ENCODE measurements at places on chromosomes 6 and 20.

DNA sequence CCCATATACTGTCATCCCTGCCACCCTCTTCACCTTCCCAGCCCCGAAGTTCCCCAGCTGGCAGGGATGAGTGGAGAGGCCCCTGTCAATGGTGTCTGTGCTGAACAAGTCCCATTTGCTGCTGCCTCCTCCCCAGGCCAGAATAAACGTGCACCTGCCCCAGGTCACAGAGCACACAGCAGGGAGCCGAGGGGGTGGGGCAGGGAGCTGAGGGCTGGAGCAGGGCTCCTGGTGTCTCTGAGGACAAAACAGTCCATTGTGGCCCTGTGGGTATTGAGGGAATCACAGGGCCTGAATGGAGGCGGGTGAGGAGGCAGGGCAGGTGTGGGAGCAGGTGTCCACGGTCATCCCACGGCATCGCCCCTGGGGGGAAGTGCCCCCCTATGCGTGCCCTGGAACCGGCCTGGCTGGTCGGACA, 55.8 kb downstream of the SNAI1 start:
- DNase-seq: no peak

- DNase-seq: no peak
These were observed 177.9 kb downstream of the COL9A1 start for GRCh38 chr6:70124882-70125545.

DNA sequence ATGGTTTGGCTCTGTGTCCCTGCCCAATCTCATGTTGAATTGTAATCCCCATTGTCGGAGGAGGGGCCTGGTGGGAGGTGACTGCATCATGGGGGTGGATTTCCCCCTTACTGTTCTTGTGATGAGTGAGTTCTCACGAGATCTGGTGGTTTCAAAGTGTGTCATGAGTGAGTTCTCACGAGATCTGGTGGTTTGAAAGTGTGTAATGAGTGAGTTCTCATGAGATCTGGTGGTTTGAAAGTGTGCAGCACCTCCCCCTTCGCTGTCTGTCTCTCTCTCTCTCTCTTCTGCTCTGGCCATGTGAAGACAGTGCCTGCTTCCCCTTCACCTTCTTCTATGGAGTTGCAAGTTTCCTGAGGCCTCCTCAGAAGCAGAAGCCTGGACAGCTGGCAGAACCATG, 87.6 kb downstream of the MYLK4 start:
- DNase-seq: no peak

- no peak for DNase-seq
These were observed 525.8 kb upstream of the POU3F2 start for GRCh38 chr6:98308564-98308963.

GRCh38 chr6:155264693-155265320, 994 bp downstream of the CLDN20 start:
- no peak for DNase-seq

- DNase-seq: no peak
These were observed 321.2 kb downstream of the GJA1 start for GRCh38 chr6:121756666-121757065.

DNA sequence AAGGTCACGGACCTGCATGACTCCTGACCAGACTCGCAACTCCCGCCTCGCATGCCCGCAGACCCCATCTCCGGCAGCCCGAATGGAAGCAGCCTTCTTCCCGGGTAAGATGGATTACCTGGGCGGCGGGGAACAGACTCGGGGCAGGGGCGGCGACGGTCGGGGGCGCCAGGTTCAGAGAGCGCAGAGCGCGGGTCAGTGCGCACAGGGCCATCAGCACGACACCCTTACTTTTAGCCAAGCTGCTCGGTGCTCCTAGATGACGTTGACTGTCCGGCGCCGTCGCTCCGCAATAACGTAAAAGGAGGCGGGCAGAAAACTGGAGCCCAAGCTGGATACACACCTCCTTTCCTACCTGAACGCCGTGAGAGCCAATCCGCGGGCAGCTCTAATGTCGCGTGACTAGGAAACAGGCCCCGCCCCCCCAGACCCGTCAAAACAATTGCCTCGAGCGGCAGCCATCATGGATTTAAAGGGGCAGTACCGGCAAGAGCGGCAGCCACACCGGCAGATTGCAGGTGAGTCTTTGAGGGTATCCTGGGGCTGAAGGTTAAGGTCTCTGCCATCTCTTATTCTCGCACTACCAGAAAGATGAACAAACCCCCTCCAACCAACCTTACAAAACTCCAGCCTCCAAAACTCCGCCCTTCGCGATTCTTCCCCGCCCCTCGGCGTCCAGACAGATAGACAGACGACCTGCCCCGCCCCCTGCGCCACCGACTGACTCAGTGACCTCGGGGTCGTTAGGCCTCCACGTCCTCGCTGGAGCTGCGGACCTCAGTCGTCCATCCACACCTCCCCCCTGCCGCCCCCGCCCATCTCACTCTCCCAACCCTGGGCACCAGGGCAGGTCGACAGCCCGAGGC, at the start of the genes KLC4 and MRPL2:
KLC4 (plus strand) TSS at position 464 of the 866 bp plus-strand sequence. CDS start 1,705 bp downstream, outside the sequence.
MRPL2 (minus strand) TSS at position 267 of the 866 bp plus-strand sequence; CDS start at position 214, 53 bp downstream.
- DNase-seq: peak; percentile 94

- no peak for DNase-seq
These were observed 126.8 kb upstream of the THBS2 start for GRCh38 chr6:169380493-169380892.

GRCh38 chr6:20559924-20560551, 25.8 kb downstream of the CDKAL1 start:
- DNase-seq: no peak

- DNase-seq: no peak
These were observed 33.2 kb upstream of the OCSTAMP start for GRCh38 chr20:46583411-46584214.

DNA sequence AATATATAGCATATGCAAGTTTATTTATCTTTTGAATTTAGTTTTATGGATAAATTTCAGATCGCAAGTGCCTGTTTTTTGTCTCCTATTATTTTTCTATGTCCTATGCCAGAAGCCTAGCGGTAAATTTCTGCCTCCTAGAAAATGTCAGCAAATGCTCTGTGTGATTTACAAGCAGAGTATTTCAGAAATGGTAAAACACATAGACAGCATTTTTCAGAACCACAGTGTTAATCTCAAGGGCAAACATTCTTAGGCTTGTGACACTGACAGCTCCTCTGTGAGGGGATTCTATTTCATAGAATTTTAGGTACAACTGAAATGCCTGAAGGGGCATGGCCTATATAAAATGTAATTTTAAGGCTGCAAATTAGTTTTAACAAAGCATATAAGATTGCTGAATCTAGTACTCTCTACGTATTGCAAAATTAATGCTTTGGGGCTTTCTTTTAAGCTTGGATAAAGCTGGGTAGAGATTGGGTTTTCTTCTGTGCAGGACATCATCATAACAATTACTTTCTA, 89.9 kb upstream of the PTCHD4 start:
- DNase-seq: no peak

DNA sequence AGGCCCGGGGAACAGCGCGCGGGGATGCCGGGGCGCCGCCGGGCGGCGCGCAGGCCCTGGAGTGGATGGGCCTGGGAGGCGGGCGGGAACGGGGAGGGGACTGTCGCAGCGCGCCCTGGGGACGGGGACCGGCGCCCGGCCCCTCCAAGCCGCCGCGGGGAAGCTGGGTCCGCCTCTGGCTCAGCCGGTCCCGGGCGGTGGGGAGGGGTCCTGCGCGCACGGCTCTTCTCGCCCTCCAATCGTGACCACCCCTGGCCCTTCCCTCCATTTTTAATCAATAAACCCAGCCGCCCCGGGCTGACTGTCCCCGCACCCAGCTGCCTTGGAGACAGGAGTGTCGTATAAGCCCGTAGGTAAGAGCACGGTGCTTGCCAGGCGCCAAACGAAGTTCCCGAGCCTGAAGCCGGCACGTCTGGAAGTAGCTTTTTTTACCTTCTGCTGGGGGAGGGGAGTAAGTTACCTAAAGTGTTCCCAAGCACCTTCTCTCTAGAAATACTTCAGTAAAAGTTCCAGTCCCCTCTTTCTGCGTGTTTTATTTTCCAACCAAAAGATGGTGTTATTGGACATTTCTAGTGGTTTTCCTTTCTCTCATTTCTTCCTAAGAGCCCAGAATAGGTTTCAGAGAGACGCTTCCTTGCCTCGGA, 780 bp upstream of the TAF4 start:
- DNase-seq: peak; percentile 24

DNA sequence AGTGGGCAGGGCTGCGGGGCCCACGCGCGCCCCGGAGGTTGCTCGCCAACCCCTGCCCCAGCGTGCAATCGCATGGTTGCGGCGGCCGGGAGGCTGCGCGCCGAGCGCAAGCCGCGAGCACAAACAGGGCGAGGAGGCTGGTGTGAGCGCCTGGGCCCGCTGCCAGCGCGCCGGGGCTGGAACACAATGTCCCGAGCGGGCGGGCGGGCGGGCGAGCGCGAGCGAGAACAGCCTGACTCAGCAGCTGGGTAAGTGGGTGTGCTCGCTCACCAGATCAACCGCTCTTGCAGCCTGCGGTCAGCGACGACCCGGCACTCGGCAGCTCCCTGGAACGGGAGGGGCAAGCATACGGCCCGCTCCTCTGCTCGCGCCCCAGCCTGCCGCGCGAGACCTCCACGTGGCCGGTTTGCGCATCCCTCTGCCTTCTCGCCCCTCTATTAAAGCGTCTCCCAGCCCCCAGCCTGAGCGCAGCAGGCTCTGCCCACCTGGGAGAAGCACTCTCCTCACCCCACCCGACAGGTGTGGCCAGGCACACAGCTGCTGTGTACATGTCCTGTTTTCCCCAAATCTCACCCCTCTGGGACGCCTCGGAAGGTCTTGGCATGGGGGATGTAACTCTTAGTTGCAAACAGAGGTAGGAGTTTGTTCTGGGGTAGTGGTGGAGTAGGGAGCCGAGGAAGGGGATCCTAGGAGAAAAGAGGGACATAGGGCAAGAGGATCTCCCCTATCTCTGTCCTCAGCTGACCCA, 8.7 kb upstream of the ARMC12 start:
- peak; percentile 77 for DNase-seq

DNA sequence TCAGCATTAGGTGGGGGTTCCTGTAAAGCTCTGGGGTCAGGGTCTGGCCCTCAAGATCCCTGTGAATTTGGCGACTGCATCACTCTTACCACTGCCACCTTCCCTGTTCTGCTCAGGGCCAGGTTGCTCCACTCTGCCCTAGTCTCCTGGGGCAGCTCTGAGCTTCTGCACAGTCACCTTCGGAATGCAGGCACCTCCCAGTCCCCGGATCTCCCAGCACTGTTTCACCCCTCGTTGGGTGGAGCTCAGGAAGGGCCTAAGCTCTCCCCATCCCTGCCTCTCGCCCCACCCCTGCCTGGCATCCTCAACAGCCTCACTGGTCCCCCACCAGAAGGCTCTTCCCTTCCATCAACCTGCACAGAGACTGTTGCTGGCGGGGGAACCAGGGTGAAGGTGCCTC, 46.2 kb downstream of the YTHDF1 start:
- no peak for DNase-seq

DNA sequence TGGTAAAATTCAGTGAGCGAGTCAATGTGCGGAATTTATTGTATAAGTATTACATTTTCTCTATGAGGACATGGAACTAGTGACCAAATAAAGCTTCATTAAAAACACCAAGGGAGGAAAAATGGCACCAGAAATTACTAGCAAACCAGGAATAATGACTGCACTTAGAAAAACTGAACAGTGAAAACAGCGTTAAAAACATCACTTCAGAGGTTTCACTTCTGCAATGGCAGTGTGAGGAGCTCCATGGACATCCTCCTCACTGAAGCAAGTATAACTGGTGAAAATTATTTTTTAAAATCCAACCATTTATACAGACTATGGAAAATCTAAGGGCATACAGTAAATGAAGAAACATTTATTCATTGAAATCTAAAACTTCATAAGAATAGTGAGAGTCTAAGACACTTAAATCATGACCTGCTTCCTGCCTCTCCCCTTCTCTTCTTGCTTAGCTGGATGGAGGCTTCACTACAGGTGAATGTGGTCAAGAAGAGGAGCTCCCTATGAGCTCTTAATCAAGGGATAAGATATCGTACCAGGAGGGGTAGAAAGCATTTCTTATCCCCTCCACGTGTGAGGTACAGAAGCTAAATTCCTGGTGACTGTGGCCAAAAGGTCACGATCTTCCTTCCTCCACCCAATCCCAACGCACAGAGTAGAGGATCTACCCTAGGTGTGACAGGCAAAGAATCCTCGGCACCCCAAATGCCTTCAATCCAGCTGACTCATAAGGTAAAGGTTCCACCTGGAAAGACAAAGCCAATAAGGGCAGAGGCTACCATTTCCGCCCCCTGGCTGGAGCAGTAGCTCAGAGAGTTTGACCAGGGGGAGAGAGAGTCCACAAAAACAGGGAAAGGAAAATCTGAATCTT, 12.3 kb upstream of the ASF1A start:
- DNase-seq: no peak

- no peak for DNase-seq
These were observed 1130.1 kb downstream of the HACE1 start for GRCh38 chr6:103729658-103730057.

DNA sequence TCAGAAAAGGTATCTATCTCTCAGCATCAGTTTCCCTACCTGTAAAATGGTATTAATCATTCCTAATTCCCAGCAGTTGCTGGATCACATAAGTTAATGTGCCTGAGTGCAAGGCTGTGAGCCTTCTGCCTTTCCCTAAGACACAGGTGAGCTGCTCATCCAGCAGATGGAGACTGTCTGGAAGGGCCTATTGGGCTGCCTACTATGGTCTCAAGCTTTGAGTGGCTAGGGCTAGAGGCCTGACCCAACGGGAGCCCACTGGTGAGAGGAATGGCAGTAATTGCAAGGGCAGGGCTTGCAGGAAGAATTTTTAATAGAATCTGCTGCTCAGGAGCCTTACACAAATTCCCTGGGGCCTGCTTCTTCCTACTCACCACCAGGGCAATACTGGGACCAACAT, 4.3 kb downstream of the KHDC1 start:
- no peak for DNase-seq

GRCh38 chr20:34388000-34388399, 24.9 kb downstream of the ITCH start:
- DNase-seq: no peak

- no peak for DNase-seq
These were observed 920.1 kb upstream of the FLRT3 start for GRCh38 chr20:15257569-15257870.

DNA sequence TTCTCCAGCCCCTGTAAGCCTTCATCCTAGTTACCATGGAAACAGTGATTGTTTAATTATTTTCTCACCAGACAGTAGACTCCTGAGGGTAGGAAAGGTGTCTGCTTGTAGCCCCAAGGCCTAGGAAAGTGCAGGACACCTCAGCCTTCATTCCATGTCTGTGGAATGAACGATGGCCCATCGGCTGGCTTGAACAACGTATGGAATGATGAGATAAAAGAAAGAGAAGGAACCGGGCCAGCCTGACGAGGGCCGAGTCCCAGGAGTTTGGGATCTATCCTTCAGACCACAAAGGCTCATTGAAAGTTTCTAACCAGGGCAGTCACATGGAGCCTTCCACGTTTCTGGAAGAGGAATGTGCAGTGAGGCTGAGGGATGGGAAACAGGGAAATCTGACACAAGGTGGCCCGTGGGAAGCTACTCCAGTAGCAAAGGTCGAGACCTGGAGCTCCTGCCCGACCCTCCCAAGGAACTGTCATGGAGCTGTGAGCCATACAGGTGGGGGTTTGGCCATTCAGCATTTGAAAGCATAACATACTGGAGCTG, 46.1 kb downstream of the PRDM1 start:
- DNase-seq: no peak
